ENCODE measurements at places on chromosomes 4 and X.
A peak's percentile ranks its signal among the peaks of the same experiment; 100 is the strongest.

GRCh38 chrX:107672955-107673378 lies 44.7 kb downstream of the PRPS1 start:
- DNase-seq: peak; percentile 84

DNA sequence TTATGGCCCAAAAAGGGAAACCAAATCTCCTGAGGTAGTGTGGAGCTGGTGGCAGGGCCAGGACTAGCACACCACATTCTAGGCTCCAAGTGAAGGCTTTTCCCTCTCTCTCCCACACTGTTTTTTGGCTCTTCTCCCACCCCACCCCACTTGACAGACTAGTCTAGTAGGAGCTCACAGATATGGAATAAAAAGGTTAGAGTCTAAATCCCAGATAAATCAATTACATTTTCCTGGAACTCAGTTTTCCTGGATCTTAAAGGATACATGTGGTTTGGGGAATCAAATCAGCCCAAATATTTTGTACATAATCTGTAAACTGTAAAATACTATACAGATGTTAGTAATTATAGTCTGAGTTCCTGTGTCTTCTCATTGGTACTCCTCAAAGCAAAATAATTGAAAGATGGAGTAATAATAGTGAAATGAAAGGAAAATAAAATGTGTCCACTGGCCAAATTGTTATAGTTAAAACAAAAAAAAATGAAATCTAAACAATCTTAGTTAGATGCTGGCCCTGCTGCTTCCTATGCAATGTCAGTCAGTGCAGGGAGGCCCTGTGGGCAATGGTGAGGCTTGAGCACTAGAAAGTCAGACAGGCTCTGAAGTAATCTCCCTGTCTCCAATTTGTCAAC lies 370.4 kb upstream of the CPEB2 start:
- no peak for DNase-seq

- DNase-seq: no peak
These were observed 74.9 kb downstream of the TBL1X start for GRCh38 chrX:9539605-9540387.

- DNase-seq: peak; percentile 76
These were observed 109.8 kb upstream of the HPGD start for GRCh38 chr4:174631901-174632758.

DNA sequence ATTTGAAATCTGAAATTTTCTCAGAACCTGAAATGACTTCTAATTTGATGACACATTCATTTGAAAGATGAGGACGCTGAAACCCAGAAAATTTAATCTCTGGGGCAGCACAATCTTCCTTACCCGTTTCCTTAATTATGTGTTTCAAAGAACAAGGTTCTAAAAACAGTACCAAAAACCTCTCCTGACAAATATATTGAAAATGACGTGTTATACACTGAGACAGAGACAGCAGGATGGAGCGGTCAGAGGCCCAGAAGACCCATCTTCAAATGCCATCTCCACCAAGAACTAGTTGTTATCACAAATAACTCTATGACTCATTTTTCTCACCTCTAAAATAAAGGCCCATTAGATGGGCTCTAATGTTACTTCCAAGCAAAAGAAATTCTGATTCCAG lies 177.3 kb downstream of the NSUN7 start:
- DNase-seq: no peak

DNA sequence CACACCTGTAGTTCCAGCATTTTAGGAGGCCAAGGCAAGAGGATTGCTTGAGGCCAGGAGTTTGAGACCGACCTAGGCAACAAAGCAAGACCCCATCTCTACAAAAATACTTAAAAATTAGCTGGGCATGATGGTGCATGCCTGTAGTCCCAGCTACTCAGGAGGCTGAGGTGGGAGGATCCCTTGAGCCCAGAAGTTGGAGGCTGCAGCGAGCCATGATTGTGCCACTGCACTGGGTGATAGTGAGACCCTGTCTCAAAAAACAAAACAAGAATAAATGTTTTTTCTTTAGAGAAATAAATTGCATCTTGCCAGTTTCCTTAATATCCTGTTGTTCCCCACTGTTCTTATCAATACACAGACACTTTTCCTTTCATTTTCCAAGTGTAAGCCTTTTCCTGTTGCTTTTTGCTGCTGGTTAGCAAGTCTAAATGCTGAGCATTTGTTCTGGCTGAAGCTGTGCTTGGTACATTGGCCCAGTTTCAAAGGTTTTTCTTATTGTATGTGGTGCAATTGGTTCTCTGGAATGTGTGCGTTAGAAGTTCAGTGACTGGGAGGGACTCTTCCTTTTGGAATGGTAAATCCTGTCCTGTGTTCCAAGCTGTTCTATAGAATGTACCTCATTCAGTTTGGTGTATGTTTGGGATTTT lies 98.2 kb downstream of the AFF1 start:
- DNase-seq: no peak

Data from NAMALWA (cell line).